Neural progenitor cell (in vitro differentiated cells): ENCODE measurements at places on chromosomes 11 and 22. TPM values are rescaled to one million over a fixed set of nuclear protein-coding genes. Genes with fewer than 3 reads are reported as not detected.
A peak's percentile ranks its signal among the peaks of the same experiment; 100 is the strongest.

Gene LARGE1
- 24.9 and 30.8 TPM in 2 replicates for total RNA-seq

DNA sequence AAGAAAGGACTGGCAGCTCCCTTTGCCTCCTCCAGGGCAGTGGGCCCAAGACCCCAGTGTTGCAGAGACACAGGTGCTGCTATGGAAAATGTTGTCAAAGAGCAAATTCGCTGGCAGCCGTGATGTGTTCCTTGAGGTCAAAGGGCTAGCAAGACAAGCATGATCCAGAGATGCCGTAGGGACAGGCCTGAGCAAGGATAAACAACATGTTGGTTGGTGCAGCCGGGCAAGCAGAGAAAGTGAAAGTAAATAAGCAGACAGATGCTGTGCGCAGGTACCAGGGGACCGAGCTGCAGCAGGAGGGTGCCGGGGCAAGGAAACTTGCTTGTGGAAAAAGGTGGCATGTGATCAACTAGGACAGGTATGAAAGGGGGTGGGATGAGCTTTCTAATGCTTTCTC lies 125.5 kb upstream of the NECTIN1 start:
- no peak overlapping the region for H3K27ac ChIP-seq
- peaks cover 6% of the 10 kb centered on the region for H3K27me3 ChIP-seq
- no peak for DNase-seq
- H3K36me3 ChIP-seq = no peaks in the 10 kb centered on the region

DNA sequence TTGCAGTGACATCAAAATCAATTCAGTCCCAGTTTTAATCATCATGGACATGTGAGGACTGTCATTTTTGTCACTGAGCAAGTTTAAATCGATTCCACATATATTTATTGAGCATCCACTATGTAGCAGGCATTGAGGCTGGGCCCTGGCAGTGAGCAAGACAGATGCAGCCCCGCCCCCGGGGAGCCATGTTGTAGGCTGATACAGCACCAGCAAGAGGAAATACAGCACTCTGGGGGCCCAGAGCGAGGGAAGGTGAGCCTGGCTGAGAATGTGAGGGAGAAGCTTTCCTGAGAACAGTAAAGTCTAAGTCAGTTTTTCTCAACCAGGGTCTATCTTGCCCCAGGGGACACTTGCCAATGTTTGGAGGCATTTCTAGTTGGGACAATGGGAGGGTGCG lies 108.6 kb upstream of the ASPHD2 start:
- no peak overlapping the region for H3K27ac ChIP-seq
- DNase-seq = no peak
- no peaks in the 10 kb centered on the region for H3K4me1 ChIP-seq
- H3K27me3 ChIP-seq = peaks cover 13% of the 10 kb centered on the region

GRCh38 chr11:10744206-10744605 lies 6.8 kb upstream of the CTR9 start:
- H3K36me3 ChIP-seq = no peaks in the 10 kb centered on the region
- no peak overlapping the region for H3K4me3 ChIP-seq
- H3K4me1 ChIP-seq = no peaks in the 10 kb centered on the region
- DNase-seq = no peak
- H3K27ac ChIP-seq = no peak overlapping the region

DNA sequence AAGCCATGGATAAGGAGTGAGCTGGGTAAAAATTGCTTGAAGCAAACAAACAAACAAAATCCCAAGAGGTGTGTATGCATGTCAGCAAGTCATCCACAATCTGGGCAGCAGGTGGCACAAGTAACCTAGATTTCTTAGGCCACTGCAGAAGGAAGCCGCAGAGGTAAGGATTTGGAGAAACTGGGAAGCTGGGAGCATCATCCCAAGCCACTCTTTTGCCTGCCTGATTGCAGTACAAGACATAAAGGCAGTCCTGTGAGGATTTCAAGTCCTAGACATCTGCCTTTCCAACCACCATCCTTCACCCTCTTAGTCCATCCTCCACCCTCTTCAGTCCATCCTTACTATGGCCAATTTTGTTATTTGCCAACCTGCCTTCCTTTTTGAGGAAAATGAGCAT lies 67.2 kb upstream of the BMAL1 start:
- H3K27ac ChIP-seq = no peak overlapping the region
- peak; percentile 88 for DNase-seq
- H3K4me3 ChIP-seq = no peak overlapping the region
- no peaks in the 10 kb centered on the region for H3K27me3 ChIP-seq
- peaks cover 12% of the 10 kb centered on the region for H3K4me1 ChIP-seq

DNA sequence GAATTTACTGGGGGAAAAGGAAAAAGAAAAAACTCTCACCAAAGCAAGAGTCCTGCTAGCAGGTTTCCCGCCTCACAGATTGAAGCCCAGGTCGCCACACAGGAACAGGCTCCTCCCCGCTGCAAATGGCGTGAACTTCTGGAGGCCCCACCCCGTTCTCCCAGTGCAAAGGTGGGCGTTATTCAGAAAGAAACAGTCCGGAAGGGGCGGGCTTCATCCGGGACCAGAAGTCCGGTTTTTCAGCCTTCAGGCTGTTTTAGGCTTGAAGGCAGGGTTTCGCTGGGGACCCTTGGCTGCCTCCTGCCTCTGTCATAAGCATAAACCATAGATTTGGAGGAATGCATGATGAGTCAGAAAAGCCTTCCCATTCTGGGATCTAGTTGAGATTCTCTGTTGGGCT lies 148.3 kb upstream of the POU2AF2 start:
- H3K4me1 ChIP-seq = no peaks in the 10 kb centered on the region
- peak; percentile 3 for DNase-seq

DNA sequence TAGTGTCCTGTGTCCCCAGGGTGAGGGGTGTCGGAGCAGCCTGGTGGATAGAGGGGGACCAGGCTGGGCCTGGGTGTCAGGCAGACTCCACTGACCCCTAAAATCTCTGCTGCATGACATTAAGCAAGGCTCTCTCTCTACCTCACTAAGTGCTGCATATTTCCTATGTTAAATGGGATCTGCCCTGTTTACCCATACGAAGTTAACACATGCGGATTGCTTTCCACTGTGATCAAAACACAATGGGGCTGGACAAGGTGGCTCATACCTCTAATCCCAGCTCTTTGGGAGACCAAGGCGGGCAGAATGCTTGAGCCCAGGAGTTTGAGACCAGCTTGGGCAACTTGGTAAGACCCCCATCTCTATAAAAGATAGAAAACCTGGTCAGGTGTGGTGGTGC lies 426.2 kb downstream of the MIAT start:
- H3K4me3 ChIP-seq = no peak overlapping the region
- no peak overlapping the region for H3K27ac ChIP-seq
- H3K36me3 ChIP-seq = no peaks in the 10 kb centered on the region

DNA sequence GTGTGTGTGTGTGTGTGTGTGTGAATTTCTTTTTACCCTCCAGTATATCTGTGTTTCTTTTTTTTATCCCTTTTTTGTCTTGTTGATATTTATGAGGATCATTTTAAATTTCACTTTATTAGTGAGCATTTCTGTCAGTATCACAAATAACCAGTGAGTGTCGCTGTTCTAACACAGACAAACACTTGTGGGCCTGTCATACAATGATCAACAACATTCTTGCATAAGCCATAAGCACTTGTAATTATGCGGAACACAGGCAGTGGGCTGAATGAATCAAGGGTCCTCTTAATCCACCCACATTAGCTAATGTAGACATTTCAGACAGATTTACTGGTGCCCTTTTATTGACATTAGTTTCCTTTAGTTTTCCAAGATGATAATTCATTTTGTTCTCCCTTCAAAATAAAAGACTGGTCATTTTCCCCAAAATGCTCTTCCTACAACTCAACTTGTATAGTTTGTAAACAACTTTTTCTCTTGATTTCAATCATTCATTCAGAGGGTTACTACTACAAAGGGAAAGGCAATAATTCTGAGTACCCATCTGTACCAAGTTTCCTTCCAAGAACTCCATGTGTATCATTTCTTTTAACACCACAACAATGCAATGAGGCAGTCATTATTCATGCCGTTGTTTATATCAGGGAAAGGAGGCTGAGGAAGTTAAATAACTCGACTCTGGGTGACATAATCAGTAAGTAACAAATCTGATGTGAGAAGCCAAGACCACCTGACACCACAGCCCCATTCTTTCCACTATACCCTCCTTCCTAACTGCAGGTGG lies 34.5 kb upstream of the ANO3 start:
- H3K36me3 ChIP-seq = no peaks in the 10 kb centered on the region
- DNase-seq = peak; percentile 65
- H3K4me1 ChIP-seq = peaks cover 3% of the 10 kb centered on the region
- no peak overlapping the region for H3K27ac ChIP-seq

DNA sequence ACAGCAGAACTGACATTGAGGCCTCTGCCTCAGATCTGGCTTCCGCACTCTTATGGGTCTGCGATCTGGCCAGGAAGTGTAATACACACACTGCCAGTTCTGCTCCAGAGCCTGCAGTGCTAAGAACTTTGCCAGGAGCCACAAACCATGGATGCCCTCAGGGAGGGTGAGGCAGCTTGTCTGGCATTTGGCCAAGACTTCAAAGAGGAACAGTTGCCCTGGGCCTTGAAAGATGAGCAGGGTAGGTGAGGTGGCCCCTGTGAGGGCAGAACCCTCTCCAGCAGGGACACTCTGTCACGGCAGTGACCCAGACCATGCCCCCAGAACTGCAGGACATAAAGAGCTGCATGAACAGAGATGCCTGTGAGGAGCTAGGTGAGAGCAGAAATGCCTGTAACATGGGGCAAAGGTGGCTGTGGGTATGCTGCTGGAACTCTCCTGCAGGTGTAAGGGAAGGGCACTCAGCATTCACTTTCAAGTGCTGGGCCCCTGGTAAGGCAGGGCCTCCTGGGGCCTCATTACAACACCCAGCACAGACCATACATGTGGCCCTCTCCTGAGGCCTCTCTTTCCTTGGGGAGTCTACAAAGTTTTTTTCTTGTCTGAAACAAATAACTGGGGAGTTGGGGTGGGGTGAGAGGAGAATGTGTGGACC lies 47.3 kb downstream of the NEU3 start:
- no peak overlapping the region for H3K27ac ChIP-seq
- H3K36me3 ChIP-seq = no peaks in the 10 kb centered on the region
- no peak for DNase-seq
- no peaks in the 10 kb centered on the region for H3K4me1 ChIP-seq
- no peaks in the 10 kb centered on the region for H3K27me3 ChIP-seq
- H3K4me3 ChIP-seq = no peak overlapping the region
